Endothelial cell of umbilical vein (primary cell): ENCODE measurements at places on chromosomes 6 and 20. TPM values are rescaled to one million over a fixed set of nuclear protein-coding genes. Genes with fewer than 3 reads are reported as not detected.

Gene LAMA4
- total RNA-seq: 629 TPM in 2 replicates

Gene IL17F
- not detected in 2 replicates for total RNA-seq

Gene SIRPB2
- total RNA-seq: 9.5 and 12.3 TPM in 2 replicates

Gene WFDC12
- not detected in 2 replicates for total RNA-seq

GRCh38 chr6:89160331-89161092 is 14.7 kb downstream of the PM20D2 start:
- DNase-seq: no peak

- no peak for DNase-seq
These were observed 57.2 kb downstream of the PRKN start for GRCh38 chr6:162670345-162670744.

DNA sequence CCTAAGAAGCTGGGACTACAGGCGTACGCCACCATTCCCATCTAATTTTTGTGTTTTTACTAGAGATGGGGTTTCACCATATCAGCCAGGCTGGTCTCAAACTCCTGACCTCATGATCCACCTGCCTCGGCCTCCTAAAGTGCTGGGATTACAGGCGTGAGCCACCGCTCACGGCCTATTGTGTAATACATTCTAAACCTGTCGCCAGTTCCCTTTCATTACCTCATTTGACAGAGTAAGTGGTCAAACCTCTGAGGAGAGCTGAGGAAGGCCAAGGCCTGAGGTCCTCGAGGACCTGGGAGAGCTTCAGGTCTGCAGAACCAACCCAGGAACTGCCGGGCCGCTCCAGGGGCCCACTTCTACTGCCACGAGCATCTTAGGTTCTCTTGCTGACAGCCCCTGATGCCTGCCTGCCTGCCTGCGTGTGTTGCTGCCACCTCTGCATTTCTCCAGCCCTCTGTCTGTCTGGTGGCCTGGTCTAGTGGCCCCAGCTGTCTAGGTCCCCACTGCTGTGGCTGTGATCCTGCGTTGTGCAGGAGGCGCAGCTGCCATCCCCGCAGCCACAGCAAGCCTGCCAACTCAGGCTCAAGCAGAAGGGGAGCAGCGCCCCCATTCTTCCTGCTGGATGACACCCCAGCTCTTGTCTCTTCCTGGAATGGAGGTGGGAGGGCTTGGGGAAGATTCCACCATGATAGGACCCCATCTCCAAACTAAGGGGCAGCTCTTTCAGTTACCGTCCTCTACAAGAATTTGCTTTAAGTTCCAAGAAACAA is 45.3 kb downstream of the PRR18 start:
- DNase-seq: no peak

GRCh38 chr20:9068233-9068801 is 570 bp upstream of the PLCB4 start:
- peak; percentile 56 for DNase-seq

DNA sequence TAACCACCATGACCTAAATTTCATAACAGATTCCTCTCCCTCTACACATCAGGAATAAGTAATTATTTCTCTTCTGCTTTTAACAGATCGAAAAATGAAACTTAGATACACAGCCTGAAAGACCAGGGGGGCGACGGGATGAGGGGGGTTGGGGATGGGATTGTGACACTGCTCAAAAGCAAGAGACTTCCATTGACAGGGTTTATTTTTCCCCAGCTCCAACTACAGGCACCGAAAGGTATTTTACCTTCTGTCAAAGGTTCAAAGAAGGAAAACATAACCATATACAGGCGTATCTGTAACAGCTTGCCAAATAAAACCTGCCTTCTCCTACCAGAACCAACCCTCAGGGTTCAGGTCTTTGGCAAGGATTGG is 1.3 kb downstream of the EPHA7 start:
- DNase-seq: no peak

DNA sequence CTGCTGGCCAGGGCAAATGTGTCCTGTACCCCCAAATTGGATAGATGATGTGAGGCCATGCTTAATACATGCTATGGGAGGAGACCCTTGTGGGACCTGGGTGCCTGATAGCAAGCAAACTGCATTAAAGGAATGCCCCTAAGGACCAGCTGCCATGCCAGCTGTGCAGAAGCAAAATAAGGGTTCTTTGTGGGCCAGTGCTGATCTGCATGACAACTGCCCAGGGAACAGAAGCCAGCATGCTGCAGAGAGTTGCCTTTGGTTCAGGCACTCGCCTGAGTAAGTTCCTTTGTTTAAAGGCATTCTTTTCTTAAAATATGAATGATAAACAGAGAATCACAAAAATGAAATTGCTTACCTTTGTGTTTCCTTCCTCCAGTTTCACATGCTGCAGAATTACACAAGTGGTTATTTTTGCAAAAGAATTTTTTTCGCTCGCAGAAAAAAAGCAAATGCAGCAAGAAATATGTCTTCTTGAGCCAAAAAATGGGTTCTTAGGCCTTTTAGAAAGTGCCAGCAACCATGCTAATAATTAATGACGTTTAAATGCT is 6.9 kb upstream of the SYNDIG1 start:
- no peak for DNase-seq

- no peak for DNase-seq
These were observed 154.9 kb downstream of the ESR1 start for GRCh38 chr6:151962246-151962846.

DNA sequence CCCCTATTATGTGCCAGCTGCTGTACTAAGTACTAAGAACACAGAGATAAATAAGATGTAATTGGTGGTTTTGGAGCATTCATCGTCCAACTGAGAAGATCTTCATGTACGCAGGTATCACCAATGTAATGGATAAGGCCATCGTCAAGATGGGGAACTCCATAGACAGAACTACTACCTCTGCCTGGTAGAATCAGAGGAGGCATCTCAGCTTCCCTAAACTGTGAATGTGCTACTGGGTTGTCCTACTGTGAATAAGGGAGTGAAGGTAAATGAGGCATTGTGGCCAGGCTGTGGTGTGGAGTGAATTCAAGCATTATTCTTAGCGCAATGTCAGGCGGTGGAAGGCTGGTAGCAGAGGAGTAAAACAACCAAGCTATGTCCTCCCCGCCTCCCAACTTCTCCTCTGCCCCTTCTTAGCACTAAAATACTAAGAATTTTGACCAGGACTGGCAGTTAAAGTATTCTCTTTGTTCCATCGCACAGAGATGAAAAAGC is 68.2 kb downstream of the TBC1D7 start:
- DNase-seq: no peak
